ENCODE measurements at places on chromosomes 6 and 20.

DNA sequence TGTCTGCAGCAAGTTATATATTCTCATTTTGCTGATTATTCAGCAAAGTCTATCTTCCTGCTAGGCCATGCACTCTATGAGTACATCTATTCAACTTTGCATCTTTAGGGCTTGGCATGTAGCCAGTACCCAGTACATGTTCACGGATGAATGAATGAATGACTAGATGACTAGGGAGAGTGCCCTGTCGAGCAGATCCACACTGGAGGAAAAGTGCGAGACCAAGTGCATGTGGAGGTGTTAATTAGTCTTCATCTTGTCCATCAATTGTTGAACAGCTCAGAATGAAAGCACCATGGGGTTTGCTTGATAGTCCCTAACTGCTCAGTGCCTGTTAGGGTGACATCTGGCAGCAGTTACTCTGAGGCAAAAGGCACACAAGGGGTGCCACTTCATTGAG is 30.4 kb downstream of the TM9SF4 start:
- DNase-seq = no peak

- no peak for DNase-seq
Measured at GRCh38 chr6:49556429-49556837, 6.0 kb downstream of the C6orf141 start.

DNA sequence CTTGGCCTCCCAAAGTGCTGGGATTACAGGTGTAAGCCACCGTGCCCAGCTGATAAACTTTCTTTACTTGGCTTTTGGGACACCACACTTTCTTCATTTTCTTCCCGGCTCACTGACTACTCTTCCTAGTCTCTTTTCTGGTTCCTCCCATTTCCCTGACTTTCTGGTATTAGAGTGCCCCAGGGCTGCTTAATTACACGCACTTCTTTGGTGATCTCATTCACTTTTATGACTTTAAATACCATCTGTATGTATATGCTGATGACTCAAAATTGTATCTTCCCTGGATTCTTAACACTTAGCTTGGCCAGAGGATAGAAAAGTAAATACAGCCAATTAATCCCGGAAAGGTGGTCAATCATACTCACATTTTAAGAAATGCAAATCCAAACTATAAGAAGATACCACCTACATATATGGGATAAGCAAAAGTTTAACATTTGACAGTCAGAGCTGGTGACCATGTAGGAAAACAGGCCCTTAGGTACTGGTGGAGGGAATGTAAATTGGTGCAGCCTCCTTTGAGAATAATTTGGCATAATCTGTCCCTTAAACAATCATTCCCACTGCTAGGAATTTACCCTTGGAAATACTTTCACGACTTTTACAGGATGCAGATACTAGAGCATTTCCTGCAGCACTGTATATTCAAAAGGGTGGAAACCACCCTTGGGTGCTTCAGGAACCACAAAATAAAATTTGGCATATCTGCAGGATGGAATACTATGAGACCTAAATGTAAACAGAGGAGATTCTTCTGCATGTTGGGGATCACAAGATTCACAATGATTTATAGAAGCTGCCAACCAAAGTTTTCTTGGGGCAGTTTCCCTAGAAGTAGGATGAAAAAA is 9.4 kb upstream of the NANP start:
- no peak for DNase-seq

GRCh38 chr6:22357724-22358189 is 60.9 kb upstream of the PRL start:
- DNase-seq = no peak

GRCh38 chr6:12851123-12851695 is 134.6 kb downstream of the PHACTR1 start:
- no peak for DNase-seq

DNA sequence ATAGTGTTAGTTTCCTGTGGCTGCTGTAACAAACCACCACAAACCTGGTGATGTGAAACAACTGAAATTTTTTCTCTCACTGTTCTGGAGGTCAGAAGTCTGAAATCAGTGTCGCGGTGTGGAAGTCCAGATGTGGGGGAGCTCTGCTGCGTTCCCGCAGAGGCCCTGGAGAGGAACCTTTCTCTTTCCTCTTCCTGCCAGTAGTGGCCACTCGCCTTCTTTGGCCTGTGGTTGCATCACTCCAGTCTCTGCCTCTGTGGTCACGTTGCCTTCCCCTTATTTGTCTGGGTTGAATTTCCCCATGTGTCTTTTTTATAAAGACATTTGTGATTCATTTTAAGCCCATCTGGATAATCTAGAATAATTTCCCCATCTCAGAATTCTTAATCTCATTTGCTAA is 295.5 kb upstream of the FLRT3 start:
- no peak for DNase-seq

GRCh38 chr6:43009124-43009523 is 4.6 kb downstream of the MEA1 start:
- no peak for DNase-seq

DNA sequence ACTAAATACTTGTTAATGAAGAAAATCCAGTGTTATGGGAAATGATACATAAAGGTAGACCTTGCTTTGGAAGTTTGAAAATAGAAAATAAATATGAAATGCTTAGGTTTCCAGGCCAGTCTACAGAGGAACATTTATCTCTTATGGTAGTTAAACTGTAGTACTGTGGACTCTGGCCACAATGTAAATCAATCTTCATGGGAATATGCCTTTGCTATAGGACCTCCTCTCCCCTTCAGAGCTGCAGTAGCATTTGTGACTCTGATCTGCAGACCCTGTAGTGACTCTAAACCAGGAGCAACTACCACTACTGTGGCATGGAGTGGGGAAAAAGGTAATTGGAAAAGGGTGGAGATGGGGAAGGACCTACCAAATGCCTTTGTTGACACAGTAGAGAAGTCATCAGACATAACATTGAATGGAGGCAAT is 4.5 kb downstream of the HSPA1A start:
- DNase-seq = no peak

GRCh38 chr6:100456908-100457235 is 7.8 kb downstream of the SIM1 start:
- no peak for DNase-seq

Data from cerebellar nuclear complex (tissue), 1 donor.